ENCODE measurements at places on chromosomes 4 and X.

DNA sequence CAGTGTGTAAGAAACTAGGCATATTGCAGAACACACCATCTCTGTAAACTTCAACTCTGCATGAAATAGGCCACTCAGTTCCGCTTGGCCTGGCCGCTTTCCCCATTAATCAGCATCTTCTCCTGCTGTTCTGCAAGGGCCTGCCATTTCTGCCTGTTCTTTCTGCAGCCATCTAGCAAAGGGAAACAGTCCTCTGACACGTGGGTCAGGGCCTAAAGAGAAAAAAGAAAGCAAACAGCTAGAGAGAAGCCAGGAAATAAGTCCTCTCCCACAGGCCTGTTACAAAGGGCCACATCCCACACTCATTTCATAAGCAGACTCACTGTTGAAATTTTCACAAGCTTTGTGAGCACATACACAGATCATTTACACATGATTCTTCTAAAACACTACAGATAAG is 130.1 kb downstream of the PDE5A start:
- DNase-seq, result no peak

DNA sequence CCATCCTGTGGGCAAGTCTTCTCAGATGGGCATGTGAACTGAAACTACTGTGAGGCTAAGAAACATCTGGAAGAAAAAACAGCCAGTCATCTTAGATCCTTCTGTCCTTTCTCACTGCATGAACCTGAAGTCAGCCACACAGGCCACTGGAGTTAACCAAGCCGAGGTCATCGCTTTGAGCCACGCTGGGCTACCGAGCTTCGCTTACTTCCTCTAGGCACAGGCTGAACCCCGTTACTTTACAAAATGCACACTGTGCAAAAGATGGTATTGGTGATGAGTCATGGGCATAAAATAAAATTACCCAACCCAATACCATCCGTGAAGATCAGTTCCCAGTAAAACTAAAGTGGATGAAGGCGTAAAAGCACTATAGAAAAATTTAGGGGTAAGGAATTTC is 86.2 kb downstream of the MTMR1 start:
- DNase-seq, result no peak

GRCh38 chr4:70533211-70533610 is 14.8 kb downstream of the AMTN start:
- DNase-seq, result no peak

DNA sequence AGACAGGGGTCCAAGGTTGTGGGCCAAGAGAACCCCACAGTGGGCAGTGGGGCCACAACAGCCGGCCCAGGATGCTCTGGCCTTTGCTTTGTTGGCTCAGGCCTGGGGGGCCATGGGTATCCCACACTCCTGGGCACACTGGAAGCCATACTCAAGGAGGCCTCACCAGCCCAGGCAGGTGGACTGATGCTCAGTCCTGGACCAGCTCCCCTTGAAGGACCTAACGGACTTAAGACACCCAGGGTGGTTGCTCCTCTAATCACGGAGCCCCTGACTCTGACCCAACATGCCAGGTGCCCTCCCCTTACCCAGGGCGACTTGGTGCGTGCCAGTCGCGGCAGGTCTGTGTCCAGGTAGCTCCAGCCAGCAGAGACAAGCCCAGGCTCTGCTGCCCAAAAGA is 50.8 kb downstream of the ZFYVE28 start:
- no peak for DNase-seq

GRCh38 chr4:82373486-82373815 is 340 bp downstream of the HNRNPD start:
- no peak for DNase-seq

GRCh38 chr4:83212041-83212851 is 72.4 kb downstream of the COQ2 start:
- DNase-seq, result peak; percentile 82

GRCh38 chr4:16270454-16271328 is 44.4 kb upstream of the TAPT1 start:
- no peak for DNase-seq

DNA sequence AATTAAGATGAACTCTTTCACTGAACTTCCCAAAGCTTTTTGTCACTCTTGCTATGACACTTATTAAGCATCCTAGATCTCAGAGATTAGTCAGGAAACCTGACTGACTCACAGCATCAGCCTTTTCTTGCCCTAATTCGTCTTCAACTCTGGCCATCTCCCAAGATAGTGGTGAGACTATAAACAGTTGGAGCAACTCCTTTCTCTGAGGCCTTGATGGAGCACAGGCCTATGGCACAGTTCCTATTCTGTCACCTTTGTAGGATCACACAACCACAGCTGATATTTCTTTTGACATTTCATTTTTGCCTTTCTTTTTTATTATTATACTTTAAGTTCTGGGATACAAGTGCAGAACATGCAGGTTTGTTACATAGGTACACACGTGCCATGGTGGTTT is 217.6 kb downstream of the PRR32 start:
- no peak for DNase-seq

DNA sequence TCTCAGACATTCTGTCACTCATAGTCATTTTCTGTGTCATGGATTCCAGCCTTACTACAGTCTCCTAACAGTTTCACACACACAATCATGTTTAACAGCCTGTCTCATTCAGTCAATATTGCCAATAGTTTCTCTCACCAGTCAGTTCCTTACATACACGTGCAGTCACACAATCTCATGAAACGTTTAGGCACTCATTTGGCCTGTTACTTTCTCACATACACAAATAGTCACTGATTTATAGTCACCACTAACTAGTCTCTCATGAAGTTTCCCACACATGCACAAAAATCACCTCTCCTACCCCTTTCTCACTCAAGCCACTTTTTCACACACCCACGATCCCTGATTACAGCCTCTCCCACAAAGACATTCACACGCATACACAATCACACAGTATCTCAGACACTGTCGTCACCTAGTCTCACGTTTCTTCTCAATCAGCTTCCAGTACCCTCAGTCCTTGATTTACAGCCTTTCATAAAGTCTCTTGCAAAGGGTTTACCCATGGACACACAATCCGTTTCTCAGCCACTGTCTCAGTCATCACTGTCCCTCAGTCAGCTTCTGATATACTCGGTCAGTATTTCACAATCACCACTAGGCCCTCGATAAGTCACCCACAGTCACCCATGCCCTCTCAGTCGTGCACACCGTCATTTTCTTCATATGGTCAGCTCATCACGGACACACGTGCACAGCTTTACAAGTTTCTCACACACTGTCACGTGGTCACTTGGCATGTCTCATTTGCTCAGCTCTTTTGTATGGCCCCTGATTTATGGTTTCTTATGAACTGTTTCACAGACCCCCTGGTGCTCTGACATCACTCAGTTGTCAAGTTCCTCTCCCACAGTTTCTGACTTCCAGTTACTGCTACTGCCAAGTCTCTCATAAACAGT is 4.2 kb upstream of the CFP start:
- DNase-seq, result no peak

- DNase-seq, result no peak
Measured at GRCh38 chr4:138802499-138802898, 213.1 kb upstream of the NOCT start.

GRCh38 chr4:78293821-78294301 is 236.7 kb downstream of the FRAS1 start:
- DNase-seq, result no peak

DNA sequence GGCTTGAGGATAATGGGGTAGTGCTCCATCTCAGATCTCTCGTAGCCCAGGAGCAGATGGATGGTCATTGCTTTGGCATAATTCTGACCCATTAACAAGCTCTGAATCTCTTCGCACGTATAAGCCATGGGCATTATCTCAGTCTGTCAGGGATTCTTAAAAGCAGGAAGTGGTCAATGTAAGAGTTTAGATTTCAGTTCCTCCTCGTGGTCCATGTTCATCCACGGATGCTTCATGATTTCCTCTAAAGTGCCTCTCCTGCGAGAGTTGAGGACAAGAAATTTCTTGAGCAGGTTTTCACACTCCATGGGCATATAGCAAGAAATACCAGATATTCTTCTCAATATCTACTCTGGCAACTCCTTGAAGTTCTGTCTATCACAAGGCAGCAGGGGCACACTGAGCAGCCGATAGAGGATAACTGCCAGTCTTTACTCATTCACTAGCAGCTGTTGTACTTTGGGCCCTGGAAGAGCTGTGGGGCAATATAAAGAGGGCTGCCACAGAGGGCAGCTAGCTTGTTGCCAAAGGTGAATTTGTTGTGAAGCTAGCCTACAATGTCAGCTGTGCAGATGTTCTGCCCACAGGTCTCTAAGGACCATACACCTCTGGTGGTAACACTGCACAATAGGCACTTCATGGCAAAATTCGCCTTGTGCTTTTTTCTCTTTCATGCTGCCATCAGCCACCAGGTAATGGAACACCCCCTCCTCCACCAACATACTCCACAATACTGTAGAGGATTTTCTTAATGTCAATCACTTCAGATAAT is 52.0 kb upstream of the WDR17 start:
- DNase-seq, result no peak

DNA sequence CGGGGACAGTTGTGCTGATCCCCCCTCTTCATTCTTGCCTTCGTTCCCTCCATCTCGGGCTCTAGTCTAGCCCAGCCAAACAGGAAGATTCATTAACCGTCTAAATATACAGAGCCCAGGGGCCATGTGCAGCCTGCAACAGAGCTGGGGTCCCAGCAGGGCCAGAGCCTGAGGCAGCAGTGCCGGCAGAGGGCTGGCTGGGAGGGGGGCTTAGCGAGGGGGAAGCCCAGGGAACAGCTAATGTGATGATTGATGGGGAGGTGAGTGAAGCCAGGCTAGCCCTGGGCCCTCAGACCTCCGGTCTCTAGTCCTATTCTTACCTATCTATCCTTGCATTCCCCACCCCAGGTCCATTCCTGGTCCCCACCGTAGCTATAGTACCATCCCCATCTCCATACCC is 22.3 kb downstream of the EFNB1 start:
- no peak for DNase-seq

DNA sequence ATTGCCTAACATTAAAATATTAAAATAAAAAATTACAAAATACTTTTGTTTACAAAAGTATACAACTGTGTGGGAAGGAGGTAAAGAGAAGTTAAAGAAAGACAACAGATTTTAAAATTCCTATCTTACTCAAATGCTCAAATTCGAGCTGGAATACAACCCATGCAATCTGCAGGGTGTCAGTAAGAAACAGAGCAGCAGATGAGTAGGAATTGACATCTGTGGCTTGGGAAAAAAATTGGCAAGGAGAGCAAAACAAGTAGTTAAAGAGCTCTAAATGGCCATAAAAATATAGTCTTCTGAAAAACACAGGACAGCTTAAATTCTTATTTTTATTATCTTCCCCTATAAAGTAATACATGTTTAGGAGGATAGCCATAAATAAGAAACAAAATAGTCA is 1609.0 kb upstream of the AGA start:
- DNase-seq, result no peak

DNA sequence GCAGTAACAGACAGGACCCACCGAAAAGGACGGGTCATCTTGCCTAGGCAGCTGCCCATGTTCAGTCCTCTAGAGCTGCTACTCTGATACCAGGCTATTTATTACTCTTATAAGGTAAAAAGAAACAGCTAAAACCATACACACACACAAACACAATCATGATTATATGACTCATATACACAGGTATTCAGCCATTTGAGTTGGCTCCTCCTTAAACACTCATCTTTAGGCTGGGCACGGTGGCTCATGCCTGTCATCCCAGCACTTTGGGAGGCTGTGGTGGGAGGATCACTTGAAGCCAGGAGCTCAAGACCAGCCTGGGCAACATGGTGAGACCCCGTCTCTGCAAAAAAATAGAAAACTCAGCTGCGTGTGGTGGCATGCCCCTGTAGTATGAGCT is 76.6 kb downstream of the F11 start:
- no peak for DNase-seq

DNA sequence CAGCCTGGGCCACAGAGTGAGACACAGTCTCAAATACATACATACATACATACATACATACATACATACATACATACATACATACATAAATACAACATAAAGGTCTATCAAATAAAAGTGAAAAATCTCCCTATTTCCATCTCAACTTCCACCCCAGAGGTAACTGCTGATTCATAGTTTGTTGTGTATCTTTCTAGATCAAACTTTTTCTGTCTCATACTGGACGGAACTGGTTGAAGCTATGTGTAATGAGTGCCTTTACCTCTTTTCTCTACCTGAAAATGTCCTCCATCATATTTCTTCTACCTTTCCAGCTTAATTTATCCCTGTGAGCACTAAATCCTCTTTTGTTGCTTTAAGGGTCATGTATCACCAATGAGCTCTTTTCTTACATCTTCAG is 102.5 kb downstream of the HDAC8 start:
- DNase-seq, result no peak

DNA sequence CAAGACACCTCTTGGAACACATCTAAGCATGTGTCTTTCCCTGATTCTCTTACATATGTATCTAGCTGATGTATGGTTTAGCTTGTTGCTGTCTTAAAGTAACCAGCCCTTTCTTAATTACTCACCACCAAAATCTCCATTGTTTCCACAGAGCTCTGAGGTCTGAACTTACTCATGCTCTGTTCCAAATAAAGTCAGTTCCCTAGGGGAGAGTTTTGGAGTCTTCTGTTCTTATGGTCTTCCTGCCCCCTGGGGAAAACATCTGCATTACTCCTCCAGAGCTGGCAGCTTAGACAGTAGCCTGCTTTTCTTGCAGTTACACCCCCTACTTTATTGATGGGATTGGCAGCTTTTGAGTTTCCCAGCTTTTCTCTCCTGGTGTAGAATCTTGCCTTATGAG is 125.8 kb downstream of the EDA start:
- DNase-seq, result no peak
